ENCODE measurements at places on chromosomes 12 and 14. TPM values are rescaled to one million over a fixed set of nuclear protein-coding genes. Genes with fewer than 3 reads are reported as not detected.

KRT81 gene
- not detected for total RNA-seq

ASCL1 gene
- not detected for total RNA-seq

KRT80 gene
- total RNA-seq: 0.19 TPM

MYO1H gene
- total RNA-seq: not detected

A2ML1 gene
- not detected for total RNA-seq

CLEC1A gene
- total RNA-seq: 5.9 TPM

LALBA gene
- total RNA-seq: not detected

IL31 gene
- total RNA-seq: not detected

EPYC gene
- not detected for total RNA-seq

KRT77 gene
- not detected for total RNA-seq

PLD4 gene
- not detected for total RNA-seq

ACYP1 gene
- total RNA-seq: 11.5 TPM

FAM161B gene
- total RNA-seq: 4.9 TPM

PPFIBP1 gene
- total RNA-seq: 77.5 TPM

ASPG gene
- 3.2 TPM for total RNA-seq

TAS2R50 gene
- 3.2 TPM for total RNA-seq

CDKL1 gene
- 17.4 TPM for total RNA-seq

ZDHHC17 gene
- 37.5 TPM for total RNA-seq

RNASE7 gene
- not detected for total RNA-seq

OTUB2 gene
- 1.2 TPM for total RNA-seq

KRT83 gene
- not detected for total RNA-seq

BLTP3B gene
- 88.6 TPM for total RNA-seq

DACT1 gene
- total RNA-seq: 13.7 TPM

RPAP3 gene
- 24.0 TPM for total RNA-seq

INHBE gene
- total RNA-seq: not detected

Measured in posterior vena cava (tissue), 2 donors.